ENCODE measurements at places on chromosomes 7 and 10. TPM values are rescaled to one million over a fixed set of nuclear protein-coding genes. Genes with fewer than 3 reads are reported as not detected.

DNA sequence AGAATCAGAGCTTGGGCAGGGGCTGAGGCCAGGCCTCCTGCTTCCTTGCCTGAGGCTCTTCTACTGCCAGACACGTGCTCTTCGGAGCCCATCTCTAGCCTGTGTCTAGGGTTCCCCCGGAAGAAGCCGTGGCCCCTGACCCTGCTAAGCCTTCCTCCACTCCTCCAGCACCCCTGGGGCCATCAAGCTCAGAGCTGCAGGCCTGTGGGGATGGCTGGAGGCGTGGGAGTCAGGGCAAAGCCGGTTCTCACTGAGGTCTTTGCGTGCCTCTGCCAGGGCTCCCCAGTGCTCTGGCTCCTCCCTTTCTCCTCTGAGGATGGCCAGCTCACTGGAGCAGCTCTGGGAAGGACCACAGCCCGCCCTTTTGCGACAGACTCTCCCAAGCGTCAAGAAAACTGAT lies 34.4 kb downstream of the GHRHR start:
- no peak for DNase-seq

GRCh38 chr10:65196111-65196510 lies 1674.9 kb downstream of the REEP3 start:
- DNase-seq: no peak

GRCh38 chr10:116269619-116270018 lies 3.4 kb downstream of the GFRA1 start:
- no peak for DNase-seq

DNA sequence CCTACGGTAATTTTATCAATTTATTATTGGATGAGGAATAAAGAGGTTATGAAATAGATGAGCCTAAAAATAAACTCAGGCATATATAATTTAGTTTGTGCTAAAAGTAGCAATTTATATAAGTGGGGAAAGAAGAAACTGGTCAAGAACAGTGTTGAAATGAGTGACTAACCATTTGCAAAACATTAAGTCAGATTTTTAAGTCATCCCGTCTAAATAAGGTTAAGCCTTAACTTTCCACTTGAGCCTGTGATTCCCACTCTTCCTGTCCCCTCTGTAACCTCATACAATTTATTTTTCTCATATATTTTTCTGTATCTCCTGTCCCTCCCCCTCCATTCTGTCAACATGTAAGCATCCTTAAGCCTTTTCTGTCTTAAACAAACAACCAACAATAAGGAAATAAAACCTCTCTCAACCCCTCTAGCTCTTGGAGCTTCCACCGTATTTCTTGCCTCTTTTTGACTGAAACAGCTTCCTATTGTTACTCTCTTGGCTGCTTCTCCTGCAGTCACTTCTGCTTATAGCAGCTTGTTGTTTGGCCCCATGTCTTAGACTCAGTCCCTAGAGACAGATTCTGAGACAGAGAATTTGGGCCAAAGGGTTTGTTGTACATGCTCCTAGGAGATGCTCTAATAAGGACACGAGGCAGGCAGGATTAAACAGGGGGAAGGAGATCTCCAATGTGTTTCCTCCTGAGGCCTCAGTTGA lies 109.7 kb downstream of the GNAI1 start:
- peak; percentile 32 for DNase-seq

DNA sequence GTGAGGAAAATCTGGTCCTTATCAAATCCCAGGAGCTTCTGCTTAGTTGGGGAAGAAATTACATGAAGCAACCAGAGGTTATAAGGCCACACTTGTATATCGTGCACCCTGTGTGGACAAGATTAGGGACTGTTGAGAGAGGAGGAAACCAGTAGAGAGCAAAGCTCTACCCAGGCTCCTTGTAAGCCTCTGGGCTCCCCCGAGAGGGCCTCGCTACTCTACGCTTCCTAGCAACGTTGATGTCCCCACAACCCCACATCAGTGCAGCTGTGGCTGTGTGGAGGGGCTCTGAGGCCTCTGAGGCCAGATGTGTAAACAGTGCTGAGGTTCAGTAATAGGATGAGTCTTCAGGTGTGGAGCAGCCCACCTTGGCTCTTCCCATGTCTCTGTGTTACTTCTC lies 16.0 kb downstream of the HIF1AN start:
- DNase-seq: no peak

DNA sequence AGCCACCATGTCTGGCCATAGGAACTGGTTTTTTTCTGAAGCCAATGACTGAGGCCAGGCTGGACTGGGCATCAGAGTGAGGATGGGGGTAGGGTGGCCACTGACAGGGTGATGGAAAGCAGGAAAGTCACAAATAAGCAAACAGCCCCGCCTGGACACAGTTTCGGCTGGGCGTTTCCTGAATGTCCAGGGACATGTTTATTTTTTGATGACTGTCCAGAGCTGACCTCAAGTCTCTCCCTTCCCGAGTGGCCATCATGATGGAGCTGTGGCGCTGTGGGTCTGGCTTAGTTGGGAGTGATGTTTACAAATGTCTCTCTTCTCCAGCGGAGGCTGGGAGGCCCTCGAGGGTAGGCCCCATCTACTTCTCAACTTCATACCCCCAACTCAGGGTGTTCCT lies 37.1 kb upstream of the COMTD1 start:
- no peak for DNase-seq

STEAP1 gene
- 33.7 TPM for total RNA-seq

PTPRN2 gene
- total RNA-seq: 0.11 TPM

PRR15 gene
- not detected for total RNA-seq

NUP205 gene
- total RNA-seq: 116 TPM

C10orf90 gene
- 1.0 TPM for total RNA-seq

SORCS1 gene
- total RNA-seq: not detected

CPED1 gene
- 71.4 TPM for total RNA-seq
